NCI-H2107 (cell line): ENCODE measurements at places on chromosomes 2 and 18.

GRCh38 chr2:44679584-44679983, 261.9 kb upstream of the SIX3 start:
- DNase-seq, result no peak

DNA sequence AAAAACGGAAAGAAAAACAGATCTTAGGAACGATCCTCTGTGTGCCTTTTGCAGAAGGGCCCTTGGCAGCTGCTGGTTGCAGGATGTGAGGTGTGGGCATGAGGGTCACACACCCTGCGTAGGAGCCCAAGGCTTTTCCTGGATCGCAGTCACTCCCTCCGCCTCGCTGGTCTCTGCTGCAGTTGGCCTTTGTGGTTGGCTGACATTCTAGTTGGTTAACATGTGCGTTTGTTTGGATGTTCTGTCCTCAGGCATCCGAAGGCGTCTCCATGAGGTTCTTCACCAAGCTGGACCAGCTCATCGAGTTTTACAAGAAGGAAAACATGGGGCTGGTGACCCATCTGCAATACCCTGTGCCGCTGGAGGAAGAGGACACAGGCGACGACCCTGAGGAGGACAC, 61.7 kb downstream of the INPP5D start:
- DNase-seq, result no peak

DNA sequence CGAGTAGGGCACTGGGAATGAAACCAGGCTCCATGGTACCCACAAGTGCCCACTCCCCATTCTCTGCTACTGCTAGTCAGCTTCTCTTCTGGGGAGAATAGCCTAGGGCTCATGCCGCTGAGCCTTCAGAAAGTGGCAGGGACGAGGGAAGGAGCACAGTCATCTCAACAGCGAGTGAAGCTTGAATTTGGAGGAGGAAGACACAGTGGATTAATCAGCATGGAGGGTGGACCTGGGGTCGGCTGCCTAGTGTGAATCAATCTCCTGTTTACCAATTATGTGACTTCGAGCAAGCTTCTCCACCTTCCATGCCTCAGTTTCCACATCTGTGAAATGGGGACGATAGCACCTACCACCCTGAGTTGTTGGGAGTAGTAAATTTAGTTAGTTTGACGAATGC, 157.0 kb downstream of the SEPTIN10 start:
- DNase-seq, result no peak

DNA sequence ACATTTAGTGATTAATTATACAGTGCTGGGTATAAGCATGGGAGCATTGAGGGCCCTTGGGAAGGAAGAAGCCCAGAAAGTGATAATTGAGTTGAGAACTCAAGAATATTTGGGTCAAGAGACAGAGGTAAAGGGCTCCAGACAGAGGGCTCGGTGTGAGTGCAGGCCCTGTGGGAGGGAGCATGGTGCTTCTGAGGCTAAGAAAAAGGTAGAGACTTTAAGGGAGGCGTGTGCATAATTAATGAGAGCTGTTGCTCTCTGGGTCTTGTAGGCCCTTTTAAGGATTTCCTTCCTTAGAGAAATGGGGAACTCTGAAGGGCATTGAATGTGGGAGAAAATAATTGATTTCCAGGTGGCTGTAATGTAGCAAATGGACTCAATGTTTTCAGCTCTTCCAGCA, 735.0 kb upstream of the POU3F3 start:
- DNase-seq, result no peak

GRCh38 chr2:25168256-25169072, at the start of gene POMC:
POMC (minus strand) TSS chr2:25168580; CDS start chr2:25164772, 3,808 bp downstream.
- peak; percentile 26 for DNase-seq
